ENCODE measurements at places on chromosomes 4 and X. TPM values are rescaled to one million over a fixed set of nuclear protein-coding genes. Genes with fewer than 3 reads are reported as not detected.

Gene VCX
- total RNA-seq = not detected

Gene BGN
- total RNA-seq = not detected

Gene RENBP
- total RNA-seq = 3.6 TPM

Gene CT45A10
- total RNA-seq = not detected

Gene PNCK
- 2.5 TPM for total RNA-seq

Gene DGAT2L6
- not detected for total RNA-seq

Gene OCIAD1
- 113 TPM for total RNA-seq

Gene CT45A8
- total RNA-seq = not detected

Gene PRDM5
- total RNA-seq = 15.0 TPM

Gene UGT2B10
- total RNA-seq = not detected

Gene PJA1
- 41.7 TPM for total RNA-seq

Gene USP11
- total RNA-seq = 14.6 TPM

Gene ARHGAP36
- total RNA-seq = not detected
